ENCODE measurements at places on chromosomes 16 and 17.

DNA sequence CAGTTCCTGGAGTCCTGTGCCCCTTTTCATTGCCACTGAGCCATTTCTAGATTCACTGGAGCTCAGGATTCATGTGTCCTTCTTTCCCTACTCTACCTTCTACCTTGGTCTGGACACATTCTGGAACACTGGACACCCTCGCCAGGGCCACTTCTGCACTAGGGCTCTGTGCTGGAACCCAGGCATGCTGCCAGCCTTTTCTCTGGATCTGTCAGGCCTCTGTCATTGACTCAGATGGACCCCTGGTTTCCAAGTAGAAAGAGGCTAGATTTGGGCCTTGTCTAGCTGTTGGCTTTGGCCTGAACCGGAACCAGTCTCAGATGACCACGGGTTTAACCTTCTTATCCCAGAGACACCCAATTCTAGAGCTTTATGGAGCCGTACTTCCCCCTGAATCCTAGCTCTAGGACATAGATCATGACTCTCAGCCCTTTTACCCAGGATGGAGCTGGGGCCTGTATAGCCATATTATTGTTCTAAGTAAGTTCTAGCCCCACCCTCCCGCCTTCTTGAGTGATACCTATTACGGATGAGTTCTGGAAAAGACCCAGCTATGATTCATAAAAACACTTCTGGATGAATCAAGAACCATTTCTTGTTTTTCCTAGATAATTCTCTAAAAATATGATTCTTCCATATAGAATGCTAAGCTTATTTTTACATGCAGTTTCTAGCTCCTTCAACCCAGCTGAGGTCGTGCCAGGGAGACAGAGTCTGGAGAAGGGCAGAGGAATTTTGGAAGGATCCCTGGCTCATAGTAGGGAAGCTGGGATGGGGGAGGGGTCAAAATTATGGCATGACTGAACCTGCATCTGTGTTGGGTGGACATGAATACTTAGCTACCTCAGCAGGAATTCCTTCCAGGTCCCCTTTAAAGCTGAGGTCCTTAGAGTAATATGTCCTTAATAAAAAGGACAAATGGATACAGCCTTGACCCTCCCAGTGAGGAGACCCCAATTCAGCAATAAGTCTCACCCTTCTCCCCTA, 1.1 kb upstream of the CHRNB1 start:
- no peak for DNase-seq

GRCh38 chr16:57993897-57994296, 6.6 kb downstream of the ZNF319 start:
- no peak for DNase-seq

DNA sequence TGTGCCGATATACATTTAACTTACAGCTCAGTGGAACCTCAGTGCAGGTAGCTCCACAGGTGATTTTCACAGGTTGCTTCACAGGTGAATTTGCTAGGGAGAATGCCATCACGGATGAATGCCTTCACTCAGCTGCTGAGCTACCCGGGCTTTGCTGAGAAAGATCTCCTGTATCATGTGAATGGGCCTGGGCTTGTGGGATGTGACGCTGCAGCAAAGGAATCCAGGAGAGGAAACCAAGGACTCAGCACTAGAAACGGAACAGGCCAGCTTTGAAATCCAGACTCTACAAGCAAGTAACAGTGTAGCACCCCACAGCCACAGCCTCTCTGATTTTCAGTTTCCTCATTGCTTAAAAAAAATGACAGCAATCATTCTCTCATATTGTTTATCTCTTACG, 271.4 kb upstream of the MAF start:
- no peak for DNase-seq

DNA sequence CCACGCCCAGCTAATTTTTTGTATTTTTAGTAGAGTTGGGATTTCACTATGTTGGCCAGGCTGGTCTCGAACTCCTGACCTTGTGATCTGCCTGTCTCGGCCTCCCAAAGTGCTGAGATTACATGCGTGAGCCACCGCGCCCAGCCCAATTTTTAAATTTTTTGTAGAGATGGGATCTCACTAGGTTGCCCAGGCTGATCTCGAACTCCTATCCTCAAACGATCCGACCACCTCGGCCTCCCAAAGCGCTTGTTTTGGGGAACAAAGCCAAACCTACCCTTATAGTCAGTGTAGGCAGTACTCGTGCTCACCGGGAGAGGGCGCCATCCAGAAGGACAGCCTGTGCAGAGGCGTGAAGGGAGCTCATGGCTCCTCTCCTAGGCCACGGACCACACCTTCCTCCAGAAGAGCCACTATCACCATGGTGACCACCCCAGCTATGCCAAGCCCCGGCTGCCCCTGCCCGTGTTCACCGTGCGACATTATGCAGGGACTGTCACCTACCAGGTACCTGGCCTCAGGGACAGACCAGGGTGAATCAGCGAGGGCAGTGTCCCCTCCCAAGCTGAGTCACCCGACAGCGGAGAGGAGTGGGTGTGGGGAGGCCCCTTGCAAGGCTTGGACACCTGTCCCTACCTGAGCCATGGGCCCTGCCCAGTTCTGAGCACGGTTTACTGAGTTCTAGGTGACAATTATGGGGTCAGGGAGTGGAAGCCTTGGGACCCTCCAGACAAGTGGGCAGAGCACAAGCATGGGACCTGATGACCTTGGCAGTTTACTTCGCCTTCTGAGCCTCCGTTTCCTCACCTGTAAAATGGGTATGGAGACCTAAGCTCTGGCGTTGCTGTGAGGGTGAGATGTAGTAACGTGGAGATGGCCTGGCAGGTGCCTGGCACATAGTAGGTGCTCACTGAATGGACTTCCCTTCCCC, 13.7 kb downstream of the MYO15B start:
- peak; percentile 88 for DNase-seq

DNA sequence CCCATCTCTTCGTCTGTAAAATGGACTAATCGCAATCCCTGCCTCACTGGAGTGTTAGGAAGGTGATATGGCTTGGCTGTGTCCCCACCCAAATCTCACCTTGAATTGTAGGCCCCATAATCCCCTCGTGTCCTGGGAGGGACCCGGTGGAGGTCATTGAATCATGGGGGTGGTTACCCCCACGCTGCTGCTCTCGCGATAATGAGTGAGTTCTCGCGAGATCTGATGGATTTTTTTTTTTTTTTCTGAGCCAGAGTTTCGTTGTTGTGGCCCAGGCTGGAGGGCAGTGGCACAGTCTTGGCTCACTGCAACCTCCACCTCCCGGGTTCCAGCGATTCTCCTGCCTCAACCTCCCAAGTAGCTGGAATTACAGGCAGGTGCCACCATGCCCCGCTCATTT, 11.2 kb downstream of the TRARG1 start:
- no peak for DNase-seq

- DNase-seq = no peak
Measured at GRCh38 chr17:4130715-4131114, 12.1 kb downstream of the ZZEF1 start.

DNA sequence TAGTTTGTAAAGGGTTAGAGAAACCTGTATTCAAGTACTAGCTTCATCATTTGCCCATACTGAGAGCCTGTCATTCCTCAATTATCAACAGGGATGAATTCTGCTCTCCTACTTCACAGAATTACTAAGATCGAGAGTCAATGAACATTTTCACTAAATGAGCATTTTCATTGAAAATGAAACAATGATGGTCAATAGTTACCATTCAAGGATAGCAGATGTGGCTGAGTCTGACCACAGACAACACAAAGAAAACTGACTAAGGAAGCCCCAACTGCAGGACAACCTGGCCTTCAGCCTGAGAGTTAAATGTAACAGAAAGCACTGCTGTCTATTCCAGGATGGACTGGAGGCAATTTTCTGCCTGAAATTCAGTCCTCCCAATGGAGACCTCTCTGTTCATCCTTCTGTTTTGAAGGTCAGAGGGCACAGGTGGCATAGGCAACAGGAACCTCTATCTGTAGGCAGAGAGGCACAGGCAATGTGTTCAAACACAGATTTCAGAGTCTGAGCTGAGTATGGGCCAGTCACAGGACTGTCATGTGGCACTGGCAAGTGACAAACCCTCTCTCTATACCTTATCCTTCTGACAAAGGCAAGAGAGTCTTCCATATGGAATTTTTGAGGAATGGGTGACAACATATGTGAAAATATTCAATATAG, 19.5 kb downstream of the TRAF4 start:
- no peak for DNase-seq

DNA sequence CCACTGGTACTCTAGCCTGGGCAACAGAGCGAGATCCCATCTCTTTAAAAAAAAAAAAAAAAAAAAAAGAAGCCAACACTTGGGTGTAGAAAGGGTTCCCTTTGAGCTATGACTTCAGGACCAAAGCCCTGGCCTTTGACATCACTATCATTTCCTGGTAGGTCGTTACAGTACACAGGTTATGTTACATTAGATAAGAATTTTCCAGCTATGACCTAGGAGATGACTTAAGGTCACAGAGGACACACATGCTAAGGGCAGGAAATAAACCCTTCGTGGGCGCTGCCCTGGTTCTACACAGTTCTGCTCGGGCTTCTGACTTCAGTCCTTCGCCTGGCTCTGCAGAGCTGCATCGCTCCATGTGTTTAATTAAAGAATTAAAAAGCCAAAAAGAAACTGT, 112.0 kb downstream of the ADCY9 start:
- DNase-seq = no peak

- no peak for DNase-seq
Measured at GRCh38 chr17:55334285-55334684, 69.5 kb downstream of the HLF start.

- DNase-seq = no peak
Measured at GRCh38 chr16:87152221-87152755, 164.9 kb downstream of the C16orf95 start.

GRCh38 chr17:42409523-42410318, 13.3 kb downstream of the CAVIN1 start:
- peak; percentile 93 for DNase-seq

DNA sequence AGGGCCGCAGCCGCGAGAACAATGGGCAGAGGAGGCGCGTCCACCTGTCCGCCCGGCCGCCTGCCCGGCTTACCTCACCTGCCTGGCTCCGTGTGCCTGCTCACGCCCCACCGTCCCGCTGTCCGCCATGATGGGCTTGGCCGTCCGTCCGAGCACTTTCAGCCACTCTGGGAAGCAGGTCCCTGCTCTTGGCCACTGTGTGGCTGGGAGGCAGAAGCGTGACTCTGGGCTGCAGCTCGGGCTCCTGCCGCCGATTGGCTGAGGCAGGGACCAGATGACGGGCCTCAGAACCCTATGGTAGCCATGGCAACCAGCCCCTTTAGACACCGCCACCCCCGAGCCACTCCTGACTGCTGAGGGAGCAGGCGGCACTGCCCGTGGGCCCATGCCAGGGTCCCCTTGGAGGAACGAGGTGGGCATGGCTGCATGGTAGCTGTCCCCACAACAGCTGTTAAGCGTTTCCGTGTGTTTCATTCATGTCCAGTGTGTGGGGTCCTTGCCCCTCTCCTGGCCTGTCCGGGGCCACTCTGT, 8.9 kb upstream of the AXIN1 start:
- DNase-seq = no peak

GRCh38 chr16:27324851-27325301, 11.1 kb downstream of the IL4R start:
- no peak for DNase-seq

DNA sequence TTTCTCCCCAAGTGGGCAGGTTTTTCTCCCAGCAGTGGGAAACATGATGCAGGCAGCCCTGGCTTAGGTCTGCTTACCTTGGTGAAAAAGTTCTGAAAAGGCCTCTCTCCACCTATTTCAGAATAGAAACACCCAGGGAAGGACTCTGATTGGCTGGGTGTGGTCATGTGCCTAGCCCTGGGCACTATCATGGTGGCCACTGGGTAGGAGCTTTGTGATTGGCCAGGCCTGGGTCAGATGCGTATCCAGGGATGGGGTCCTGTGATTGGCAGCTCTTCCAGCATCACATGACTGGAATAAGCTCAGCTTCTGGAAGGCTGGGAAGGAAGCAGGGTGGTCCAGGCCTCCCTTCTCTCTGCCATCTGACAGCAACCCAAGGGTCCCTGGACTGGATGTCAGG, 53.5 kb downstream of the ZDHHC7 start:
- DNase-seq = no peak

GRCh38 chr17:13437966-13438779, 163.6 kb downstream of the HS3ST3A1 start:
- no peak for DNase-seq

Data from H54 (cell line).